Activated CD8-positive, alpha-beta memory T cell treated with anti-CD3 and anti-CD28 coated beads for 24 hours (primary cell): ENCODE measurements at places on chromosomes 3 and 15.
A peak's percentile ranks its signal among the peaks of the same experiment; 100 is the strongest.

DNA sequence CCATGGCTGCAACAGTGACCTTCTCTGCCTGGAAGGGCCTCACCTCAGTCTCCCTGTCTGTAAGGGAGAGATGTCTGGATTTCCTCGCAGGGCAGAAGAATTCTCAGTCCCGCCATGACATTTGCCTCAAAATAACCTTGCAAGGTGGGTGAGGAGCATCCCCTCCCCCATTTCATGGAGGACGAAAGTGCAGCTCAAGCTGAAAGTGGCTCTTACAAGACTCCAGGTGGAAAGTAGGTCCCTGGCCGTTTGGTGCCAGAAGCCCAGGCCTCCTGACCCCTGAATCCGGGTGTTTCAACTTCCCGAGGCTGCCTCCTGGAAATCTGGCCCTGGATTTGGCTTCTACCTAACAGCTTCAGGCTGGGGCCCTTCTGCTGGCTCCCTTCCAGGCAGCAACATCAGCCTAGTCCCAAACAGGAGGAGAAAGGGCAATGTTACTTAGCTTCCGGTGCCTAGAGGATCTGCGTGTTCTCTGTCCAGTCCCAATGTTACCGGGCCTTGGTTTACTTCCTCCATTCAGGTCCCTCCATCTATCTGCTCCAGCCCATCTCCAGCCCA is 769 bp upstream of the CSPG4 start:
- DNase-seq = no peak

GRCh38 chr3:18092726-18093125 is 332.4 kb downstream of the SATB1 start:
- no peak for DNase-seq

DNA sequence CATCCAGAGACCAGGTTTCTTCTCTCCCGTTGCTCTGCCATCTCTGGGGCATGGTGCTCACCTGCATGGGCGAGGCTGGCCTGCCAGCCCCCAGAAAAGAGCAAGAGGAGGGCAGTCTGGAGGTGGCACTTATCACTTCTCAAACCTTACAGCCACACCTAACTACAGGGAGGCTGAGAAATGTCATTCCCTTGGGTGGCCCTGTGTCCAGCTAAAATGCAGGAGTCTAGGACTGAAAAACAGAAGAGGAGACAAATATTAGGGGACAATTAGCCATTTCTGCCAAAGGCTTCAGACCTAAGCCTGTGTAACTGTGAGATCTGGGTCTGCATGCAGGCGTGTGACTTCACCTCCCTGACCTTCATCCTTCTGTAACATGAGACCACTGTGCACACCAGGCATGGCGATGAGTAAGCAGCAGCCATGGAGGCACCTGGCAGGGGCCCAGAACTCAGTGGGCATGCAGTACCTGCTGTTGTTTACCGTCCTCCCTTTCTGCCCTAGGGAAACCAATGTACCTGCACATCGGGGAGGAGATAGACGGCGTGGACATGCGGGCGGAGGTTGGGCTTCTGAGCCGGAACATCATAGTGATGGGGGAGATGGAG is 83.4 kb downstream of the MESD start:
- DNase-seq = no peak

GRCh38 chr3:47324278-47324865 is 41.6 kb downstream of the KLHL18 start:
- peak; percentile 63 for DNase-seq

DNA sequence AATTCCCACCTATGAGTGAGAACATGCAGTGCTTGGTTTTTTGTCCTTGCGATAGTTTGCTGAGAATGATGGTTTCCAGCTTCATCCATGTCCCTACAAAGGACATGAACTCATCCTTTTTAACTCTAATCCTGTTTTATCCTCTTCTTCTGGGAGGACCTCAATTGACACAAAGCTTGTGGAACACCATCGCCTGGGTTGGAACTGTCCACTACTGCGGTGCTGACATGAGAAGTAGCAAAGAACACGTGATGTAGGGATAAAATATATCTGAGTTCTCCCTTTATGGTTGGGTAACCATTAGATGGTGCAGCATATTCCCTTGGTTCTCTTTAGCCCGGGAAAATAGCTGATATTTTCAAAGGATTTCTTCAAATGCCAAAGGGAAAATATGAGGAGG is 105.3 kb upstream of the TOPAZ1 start:
- DNase-seq = no peak
